ENCODE measurements at places on chromosomes 1 and 21. TPM values are rescaled to one million over a fixed set of nuclear protein-coding genes. Genes with fewer than 3 reads are reported as not detected.

DNA sequence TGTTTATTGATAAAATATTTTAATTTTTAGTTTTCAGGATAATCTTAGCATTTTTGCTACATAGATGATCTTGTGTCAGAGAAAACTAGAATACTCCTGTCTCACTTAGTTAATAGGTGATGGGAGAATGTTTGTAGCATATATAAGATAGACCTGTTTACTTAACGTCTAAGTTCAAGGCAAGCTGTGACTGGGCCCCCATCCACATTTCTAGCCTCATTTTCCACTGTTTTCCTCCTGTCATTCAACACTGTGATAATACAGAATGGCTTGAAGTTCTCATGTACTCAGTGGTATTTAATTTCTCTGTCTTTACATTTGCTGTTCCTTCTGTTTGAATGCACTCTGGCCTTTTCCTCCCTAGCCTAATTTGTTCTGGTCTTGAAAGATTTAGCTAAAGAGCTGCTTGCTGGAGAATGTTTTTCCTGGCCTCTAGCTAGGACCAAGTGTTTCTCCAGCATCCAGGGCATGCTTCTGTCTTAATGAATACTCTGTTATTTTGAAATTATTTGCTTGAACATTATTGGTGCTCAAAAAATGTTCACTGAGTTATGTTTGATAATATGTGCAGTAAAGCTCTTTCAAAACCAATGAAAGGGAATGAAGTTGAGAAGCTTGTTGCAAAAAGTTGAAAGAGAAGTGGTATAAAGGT, 37.3 kb downstream of the USP25 start:
- no peaks in the 10 kb centered on the region for H3K27me3 ChIP-seq
- DNase-seq: no peak
- no peak overlapping the region for H3K27ac ChIP-seq
- no peak overlapping the region for H3K4me3 ChIP-seq
- H3K4me1 ChIP-seq: peaks cover 19% of the 10 kb centered on the region

DNA sequence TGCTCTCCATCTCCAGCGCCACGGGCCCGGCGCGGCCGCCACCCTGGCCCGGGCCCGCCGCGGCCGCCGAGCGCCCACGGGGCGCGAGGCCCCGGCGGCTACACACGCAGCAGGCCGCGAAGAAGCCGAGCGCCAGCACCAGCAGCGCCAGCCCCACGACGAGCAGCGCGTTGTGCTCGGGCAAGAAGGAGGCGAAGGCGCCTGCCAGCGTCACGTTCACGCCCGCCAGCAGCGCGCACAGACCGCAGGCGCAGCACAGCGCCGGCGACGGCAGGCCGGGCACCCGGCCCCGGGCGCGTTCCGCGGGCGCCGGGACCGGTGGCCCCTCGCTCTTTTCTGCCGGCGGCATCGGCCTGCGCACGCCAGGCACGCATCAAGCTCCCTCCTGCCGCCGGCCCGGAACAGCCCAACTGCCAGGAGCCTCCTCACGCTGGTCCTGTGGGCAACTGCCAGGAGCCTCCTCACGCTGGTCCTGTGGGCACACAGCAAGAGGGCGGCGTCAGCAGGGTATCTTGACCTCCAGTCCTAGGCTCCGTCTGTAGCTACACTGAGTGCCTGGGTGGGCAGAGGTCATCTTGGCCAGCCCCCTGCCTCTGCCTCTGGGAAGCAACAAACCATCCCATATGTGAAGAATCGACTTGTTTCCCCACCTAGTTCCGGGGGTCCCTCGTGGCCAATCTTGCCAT, 18.1 kb downstream of the KNCN start:
- peaks cover 23% of the 10 kb centered on the region for H3K4me1 ChIP-seq
- peak; percentile 35 for DNase-seq
- H3K27me3 ChIP-seq: peaks cover 11% of the 10 kb centered on the region
- peaks cover 3% of the 10 kb centered on the region for H3K36me3 ChIP-seq
- peak overlapping the region; percentile 81 for H3K4me3 ChIP-seq

Gene SH3BGR
- 3.4 TPM for total RNA-seq

Gene CNR2
- not detected for total RNA-seq

Gene SAMD11
- total RNA-seq: not detected

Gene KRTAP19-5
- total RNA-seq: not detected

Gene RPTN
- total RNA-seq: not detected

Measured in endothelial cell (in vitro differentiated cells).